ENCODE measurements at places on chromosomes 1 and 21.

GRCh38 chr1:90809996-90810395 is 92.9 kb upstream of the BARHL2 start:
- peak; percentile 38 for DNase-seq

- no peak for DNase-seq
Measured at GRCh38 chr1:159005161-159005560, 4.5 kb upstream of the IFI16 start.

DNA sequence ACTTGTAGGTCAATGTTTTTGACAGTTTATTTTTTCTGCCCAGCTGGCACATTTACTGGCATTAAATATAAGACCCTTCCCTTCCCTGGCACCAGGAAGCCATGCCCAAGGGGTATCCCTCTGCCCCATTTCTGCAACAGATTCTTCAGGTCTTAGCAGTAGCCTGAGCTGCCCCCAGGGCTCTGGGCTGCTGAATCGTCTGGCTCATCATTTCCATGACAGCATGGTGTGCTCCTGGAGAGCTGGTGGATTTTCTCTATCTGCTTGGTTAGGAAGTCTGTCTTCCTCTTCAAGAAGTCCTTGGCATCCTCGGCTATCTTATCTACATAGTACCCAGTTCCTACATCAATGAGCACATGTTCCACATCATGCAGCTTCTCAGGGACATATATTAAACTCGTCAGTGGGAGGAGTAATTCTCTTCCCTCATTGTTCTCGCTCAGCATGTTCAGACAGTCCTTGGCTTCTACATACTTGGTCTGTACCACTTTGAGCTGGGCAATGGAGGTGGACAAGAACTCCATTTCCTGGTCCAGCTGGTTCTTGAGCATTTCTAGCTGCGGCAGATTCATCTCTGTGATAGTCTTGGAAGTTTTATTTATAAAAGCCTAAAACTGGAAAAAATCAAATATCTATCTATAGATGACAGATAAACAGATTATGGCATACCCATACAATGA is 23.5 kb downstream of the MIA3 start:
- DNase-seq, result no peak

GRCh38 chr1:7584157-7584556 is 186.9 kb upstream of the VAMP3 start:
- DNase-seq, result no peak

GRCh38 chr1:6701437-6702153 is at the start of gene DNAJC11:
Gene DNAJC11 (minus strand): TSS chr1:6701816. CDS start chr1:6701800, 16 bp downstream.
- peak; percentile 89 for DNase-seq

- DNase-seq, result no peak
Measured at GRCh38 chr1:94795434-94795833, 24.7 kb upstream of the SLC44A3 start.

GRCh38 chr1:204139088-204139487 is 12.8 kb downstream of the ETNK2 start:
- no peak for DNase-seq

DNA sequence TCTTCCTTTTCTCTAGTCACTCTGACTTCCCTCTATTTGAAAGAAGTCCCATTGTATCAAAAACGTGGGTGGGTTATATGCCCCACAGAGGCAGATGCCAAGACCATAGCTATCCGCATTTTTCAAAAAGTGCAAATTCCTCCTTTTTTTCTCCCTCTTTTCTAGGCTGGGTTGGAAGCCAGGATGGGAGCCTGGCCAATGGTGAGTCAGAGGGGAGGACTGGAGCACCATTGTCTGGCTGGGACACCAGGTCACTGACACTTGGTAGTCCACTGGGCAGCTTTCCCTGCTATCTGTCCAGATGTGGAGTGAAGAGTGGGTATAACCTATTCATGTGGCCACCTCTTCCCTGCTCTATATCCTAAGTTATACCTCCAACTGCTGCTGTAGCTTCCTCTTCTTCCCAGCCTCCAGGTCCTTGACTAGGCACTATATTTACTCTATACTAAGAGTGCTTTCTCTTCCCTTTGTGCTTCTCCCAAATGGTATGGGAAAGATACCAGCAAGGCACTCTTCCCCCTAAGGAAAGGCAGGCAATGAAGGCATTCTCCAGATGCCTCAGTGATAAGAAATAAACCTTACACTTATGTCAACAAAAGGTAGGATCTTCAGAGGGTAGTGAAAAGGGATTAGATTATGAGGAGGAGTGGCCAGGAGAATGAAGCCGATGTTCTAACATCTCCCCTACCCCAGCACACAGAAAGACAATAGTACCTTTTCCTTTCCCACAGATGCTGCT is 12.9 kb downstream of the PI4KB start:
- DNase-seq, result no peak

DNA sequence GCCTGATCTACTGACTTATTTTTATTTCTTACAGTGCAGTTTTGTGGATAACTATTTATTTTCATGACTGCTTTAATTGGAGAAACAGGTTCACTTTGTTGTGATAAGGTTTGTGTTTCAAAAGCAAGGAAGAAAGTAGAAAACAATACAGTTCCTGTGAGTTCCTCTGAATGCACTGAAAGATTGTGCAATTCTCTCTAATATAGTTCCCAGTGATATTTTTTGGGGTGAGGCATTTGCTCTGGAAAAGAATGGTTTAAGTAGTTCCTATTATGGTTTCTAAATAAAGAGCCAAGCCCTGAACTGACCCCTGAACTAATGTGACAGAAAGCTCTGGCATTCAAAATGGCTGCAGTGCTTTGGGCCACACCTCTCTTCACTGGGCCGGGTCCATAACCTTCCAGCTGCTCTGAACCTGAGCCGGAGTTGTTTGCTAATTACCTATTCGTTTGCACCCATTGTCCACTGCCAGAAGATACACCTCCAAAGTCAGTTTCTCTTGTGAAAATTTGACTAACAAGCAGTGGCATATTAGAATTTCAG is 56.6 kb upstream of the VTCN1 start:
- DNase-seq, result no peak

DNA sequence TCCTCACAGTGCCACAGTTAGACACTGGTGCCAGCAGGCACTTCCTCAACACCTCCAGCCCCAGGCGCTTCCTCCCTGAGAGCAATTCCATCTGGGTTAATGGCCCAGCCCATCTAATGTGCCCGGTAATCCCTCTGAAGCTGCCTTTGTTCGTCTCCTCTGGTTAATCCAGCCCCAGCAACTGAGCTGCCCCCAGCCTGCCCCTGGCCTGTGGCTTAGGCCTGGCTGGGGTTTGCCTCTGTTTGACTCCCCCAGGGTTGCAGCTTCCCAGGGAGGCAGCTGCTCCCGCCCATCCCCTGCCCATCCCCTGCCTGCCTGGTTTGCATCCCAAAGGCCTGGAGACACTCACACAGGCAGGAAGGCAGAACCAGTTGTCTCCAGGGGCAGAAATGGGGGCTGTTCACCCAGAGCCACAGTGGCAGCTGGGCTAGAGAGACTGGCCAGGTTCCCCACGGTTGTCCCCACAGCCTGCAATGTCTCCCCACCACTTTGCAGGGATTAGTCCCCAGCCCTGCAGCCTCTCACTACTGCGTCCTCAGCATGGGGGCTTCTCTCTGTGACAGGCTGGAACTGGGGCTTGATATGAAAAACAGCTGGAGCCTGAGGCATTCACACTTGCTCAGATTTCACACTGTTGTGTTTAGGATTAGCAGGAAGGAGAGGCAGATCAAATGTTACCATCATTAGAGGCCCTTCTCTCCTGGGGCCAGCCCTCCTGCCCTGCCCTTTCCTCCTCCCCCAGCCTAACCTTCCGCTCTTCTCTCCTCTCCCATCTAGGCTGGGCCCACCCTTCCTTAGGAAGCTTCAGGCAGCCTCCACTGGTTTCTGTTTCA is 120.2 kb downstream of the TLR5 start:
- DNase-seq, result no peak

- no peak for DNase-seq
Measured at GRCh38 chr1:231335663-231336602, 1.7 kb downstream of the EXOC8 start.

GRCh38 chr21:37149411-37149810 is 76.4 kb downstream of the TTC3 start:
- DNase-seq, result no peak

DNA sequence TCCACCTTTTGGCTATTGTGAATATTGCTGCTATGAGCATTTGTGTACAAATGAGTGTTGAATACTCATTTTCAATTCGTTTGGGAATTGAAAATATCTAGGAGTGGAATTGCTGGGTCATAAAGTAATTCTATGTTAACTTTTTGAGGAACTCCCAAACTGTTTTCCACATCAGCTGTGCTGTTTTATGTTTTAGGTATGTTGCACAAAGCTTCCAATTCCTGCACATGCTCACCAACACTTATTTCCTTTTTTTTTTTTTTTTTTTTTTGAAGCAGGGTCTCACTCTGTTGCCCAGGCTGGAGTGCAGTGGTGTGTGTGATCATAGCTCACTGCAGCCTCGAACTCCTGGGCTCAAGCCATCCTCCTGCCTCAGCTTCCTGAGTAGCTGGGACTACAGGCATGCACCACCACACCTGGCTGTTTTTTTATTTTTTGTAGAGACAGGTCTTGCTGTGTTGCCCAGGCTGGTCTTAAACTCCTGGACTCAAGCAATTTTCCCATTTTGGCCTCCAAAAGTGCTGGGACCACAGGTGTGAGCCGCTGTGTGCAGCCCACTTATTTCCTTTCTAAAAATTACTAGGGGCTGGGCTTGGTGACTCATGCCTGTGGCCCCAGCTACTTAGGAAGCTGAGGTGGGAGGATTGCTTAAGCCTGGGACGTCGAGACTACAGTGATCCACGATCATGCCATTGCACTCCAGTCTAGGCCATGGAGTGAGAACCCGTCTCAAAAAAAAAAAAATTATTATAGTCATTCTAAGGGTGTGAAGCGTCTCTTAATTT is 33.4 kb downstream of the TMCC2 start:
- no peak for DNase-seq

GRCh38 chr1:5742032-5742431 is 250.2 kb downstream of the NPHP4 start:
- DNase-seq, result no peak

DNA sequence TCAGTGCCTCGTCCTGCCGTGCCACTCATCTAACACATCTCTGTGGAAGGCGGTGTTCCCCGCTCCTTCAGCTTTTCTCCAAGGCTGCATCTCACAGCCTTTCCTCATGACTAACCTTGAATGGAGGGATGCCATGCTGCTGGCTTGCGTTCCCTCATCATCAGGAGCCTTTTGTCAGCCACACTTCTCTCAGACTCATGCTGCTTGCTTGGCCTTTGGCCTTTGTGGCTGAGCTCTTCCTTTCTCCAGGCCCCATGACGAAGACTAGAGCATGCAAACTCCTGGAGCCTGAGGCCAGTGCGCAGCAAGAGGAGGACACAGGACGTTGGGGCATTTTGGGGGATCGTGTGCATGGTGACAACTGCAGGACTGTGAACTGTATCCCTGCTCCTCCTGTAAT is 70.8 kb downstream of the SYT2 start:
- peak; percentile 21 for DNase-seq

DNA sequence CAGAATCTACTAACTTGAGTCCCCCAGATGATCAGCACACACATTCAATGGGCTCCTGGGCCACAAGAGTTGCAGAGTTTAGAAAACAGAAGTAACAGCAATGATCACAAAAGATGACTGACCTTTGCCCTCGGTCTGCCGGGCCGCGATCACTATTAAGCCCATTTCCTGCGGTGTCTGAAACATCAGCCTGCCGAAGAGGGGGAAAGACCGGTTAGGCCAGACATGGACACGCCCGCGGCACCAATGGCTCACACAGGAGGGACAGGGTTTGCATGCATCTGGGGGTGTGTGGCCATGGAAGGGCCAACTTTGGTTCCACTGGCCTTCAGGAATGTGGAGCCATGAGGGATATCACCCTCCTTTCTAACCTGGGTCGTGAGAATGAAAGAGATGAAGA is 68.2 kb downstream of the SIM2 start:
- no peak for DNase-seq

DNA sequence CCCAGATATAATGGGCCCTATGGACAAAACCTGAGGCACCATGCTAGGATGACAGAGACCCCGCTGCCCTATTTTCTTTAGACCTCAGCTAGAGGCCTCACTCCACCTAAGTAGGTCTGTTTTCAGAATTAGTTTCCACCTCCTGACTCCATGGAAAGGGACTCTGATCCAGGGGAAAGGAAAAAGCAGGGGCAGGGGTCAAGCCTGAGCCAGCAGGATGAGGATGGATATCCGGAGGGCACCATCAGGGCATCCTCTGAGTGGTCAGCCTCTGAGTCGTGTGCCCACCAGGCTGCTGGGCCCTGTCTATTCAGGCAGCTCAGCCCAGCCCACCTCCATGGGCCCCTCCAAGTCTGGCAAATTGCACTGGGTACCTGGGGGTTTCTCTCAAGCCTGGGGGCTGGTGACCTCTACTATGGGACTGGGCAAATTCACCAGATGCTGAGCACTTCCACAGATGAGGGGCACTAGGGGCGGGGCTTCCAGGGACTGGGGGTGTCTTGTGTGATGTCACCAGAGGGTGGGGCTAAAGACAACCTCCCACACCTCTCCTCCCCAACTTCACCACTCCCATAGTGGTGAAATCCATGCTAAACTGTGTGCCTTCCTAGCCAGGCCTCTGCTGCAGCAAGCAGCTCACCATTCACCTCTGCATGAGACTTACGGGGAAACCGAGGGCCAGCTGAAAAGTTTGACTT is 5.5 kb downstream of the PAQR7 start:
- no peak for DNase-seq

GRCh38 chr1:983798-984475 is 2.0 kb upstream of the PERM1 start:
- no peak for DNase-seq

GRCh38 chr1:157932069-157932468 is 61.4 kb upstream of the KIRREL1 start:
- DNase-seq, result no peak

DNA sequence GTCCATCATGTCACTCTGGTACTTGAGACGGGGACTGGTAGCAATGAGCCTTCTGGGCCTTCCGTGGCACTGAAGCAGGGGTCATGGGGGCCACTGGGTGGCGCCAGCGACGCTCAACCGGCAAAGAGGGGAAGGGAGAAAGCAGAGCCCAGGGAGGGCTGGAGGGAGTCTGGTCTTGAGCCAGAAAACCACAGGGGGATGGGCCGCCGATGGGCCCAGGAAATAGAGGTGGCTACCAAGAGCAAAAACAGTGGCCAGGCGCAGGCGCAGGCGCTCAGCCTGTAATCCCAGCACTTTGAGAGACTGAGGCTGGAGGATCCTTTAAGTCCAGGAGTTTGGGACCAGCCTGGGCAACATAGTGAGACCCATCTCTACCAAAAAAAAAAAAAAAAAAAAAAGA is 21.8 kb downstream of the EXOC8 start:
- DNase-seq, result peak; percentile 41

GRCh38 chr1:201143726-201144635 is 10.3 kb downstream of the TMEM9 start:
- DNase-seq, result no peak

DNA sequence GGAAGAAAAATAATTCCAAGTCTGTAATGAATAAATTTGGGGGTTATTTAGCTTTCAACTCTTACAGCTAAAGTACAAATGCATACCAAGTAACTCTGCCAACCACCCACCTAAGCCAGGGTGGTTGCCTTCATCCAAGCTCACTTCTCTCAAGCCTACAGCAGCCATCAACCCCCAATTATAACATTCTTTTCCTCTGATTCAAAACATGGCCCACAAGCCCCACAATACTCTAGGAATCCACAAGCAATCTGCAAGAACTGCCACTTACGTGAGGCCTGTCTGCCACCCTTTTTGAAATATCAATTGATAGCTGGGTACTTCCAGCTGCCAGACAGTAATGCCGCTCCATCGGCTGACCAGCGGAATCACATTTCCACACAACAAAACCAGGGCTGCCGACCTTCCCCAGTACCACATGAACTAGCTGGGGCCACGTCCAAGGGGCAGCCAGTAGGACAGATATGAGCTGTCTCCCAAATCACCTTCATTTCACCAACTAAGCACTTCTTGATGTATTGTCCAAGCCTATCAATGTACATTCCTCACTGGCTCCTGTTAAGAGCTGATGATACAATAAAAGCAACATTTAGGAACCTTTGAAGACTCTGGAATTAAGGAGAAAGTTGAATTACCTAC is 3.2 kb downstream of the LBR start:
- no peak for DNase-seq

Data from NCI-H446 (cell line).